Activated T-cell treated with anti-CD3 and anti-CD28 coated beads, Interleukin-2, amount 50 U/mL, for 4 hours (primary cell): ENCODE measurements at places on chromosomes 6 and 20. TPM values are rescaled to one million over a fixed set of nuclear protein-coding genes. Genes with fewer than 3 reads are reported as not detected.

DNA sequence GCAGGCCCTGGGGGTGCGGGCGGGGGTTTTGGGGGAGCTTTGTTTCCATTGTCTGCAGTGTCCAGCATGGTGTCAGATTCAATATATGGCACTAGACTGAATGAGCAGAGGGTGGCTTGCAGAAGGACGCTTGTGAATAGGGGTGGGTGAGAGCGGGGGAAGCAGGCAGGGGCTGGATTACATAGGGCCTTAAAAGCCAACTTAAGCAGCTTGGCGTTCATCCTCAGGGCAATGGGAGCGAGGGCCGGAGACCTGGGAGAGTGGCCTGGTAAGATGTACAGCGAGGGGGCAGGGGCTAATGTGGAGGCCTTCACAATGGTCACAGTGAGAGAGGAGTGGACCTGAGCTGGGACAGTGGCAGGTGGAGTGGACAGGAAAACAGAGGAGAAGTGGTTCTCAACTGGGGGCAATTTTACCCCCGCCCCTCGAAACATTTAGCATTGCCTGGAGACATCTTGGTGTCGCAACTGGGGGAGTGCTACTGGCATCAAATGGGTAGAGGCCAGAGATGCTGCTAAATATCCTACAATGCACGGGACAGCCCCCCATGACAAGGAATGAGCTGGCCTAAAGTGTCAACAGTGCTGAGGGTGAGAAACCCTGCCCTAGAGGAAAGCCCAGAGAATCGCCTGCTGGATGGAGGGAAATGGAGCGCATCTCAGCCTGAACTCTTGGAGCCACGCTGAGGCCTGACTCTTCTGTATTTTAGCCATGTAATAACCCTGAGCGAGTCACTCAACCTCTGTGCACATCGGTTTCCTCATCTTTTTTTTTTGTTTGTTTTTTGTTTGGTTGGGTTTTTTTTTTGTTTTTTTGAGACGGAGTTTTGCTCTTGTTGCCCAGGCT is 15.1 kb upstream of the BAK1 start:
- no peak for DNase-seq

DNA sequence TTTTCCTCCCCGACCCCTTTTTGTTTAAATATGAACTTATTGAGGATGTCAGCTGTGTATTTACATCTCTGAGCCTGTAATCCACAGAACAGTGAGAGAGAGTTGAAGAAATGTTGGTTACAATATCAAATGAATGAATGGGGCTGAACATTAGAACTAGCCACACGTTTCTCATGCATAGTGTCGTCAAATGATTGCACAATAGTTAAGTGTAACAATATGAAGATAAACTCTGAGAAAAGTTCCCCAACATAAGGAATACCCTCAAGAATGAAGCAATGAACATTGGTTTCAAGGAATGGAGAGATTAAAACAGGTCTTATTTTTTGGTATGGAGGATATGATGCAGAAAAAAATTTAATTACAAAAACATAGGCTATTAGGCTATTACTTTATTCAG is 100.5 kb upstream of the DTNBP1 start:
- DNase-seq: no peak

GRCh38 chr6:161140554-161140875 is 133.3 kb downstream of the AGPAT4 start:
- no peak for DNase-seq

DNA sequence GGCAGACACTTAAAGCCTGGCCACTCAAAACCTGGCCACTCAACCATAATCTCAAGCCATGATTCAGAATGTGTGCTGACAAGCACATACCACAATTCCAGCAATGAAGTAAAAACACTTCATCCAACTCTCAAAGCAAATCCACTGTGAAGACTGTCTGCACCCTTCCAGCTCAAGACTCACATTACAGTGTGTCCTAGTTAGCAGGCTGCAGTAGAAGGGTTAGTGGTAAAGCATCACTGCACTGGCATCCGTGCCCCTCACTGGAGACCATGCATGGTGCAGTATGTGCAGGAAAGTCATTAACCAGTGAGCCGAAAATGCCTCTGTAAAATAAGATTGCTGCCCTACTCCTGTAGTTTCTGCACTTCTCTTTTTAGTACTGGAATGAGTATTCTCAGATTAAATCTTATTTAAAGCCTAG is 43.4 kb downstream of the SLC23A2 start:
- no peak for DNase-seq

- no peak for DNase-seq
Observed at GRCh38 chr20:61331543-61331942, 79.5 kb downstream of the CDH4 start.

DNA sequence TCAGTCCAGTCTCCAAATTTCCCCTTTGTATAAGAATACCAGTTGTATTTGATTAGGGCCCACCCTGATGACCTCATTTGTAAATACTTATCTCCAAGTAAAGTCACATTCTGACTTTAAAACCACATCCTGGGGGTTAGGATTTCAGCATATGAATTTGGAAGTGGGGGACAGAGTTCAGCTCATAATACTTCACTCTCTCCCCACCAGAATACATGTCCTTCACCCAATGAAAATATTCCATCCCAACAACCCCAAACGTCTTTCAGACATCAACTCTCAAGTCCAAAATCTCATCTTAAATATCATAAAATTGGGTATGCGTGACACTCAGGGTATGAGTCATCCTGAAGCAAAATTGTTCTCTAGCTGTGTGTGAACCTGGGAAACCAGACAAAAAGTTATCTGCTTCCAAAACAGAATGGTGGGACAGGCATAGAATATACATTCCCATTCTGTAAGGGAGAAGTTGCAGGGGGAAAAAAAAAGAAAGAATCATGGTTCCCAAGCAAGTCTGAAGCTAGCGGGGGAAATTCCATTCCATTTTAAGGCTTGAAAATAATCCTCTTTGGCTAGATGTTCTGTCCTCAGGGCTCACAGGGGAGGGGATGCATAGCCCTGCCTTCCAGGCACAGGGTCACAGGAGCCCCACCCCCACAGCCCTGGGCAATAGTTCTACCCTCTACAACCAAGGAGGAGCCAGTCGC is 113.9 kb downstream of the ADAT2 start:
- no peak for DNase-seq

- DNase-seq: no peak
Observed at GRCh38 chr20:18041462-18041861, 16.3 kb downstream of the OVOL2 start.

- no peak for DNase-seq
Observed at GRCh38 chr20:32941155-32941885, 62.9 kb downstream of the SUN5 start.

GRCh38 chr6:73798592-73798991 is 102.6 kb downstream of the CD109 start:
- DNase-seq: no peak

DNA sequence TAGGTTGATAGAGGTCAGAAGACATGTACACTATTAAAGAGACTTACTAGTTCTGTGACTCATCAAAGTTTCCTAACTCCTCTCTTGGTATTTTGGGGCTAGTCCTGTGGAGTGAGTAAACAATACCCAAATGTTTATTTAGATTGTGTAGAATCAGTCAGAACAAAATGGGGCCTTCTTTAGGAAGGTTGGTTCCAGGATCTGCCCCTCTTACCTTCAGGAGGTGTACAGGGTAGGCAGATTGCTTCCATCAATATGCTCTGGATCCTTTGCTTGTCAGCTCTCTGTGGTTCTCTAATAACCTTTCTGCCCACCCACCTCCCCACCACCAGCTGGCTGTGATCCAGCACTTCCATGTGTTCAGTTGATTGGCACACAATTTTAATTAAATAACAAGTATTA is 107.0 kb downstream of the POPDC3 start:
- no peak for DNase-seq

BPI gene
- not detected for total RNA-seq

LGSN gene
- not detected for total RNA-seq

OPN5 gene
- not detected for total RNA-seq

PI16 gene
- not detected for total RNA-seq

CPXM1 gene
- 0.98 TPM for total RNA-seq
